Left ventricle myocardium inferior (tissue), 1 donor: ENCODE measurements at places on chromosomes 11 and 22. TPM values are rescaled to one million over a fixed set of nuclear protein-coding genes. Genes with fewer than 3 reads are reported as not detected.

The KRTAP5-6 gene
- total RNA-seq, result not detected

The SLC22A12 gene
- total RNA-seq, result not detected

The OR51B5 gene
- total RNA-seq, result not detected

The OR56B1 gene
- not detected for total RNA-seq

The NXPE4 gene
- total RNA-seq, result not detected

The VSIG2 gene
- total RNA-seq, result 1.2 TPM

The PTPRCAP gene
- total RNA-seq, result 0.60 TPM

The MMP11 gene
- total RNA-seq, result 16.9 TPM

The PRR33 gene
- 2.4 TPM for total RNA-seq

The IGLL1 gene
- total RNA-seq, result not detected

The GPHA2 gene
- not detected for total RNA-seq

The IGLL5 gene
- 0.47 TPM for total RNA-seq

The TMEM86A gene
- total RNA-seq, result 5.4 TPM

The RIMBP3C gene
- 0.08 TPM for total RNA-seq

The MMP12 gene
- total RNA-seq, result not detected

The SLC36A4 gene
- 7.1 TPM for total RNA-seq

The TSPAN18 gene
- total RNA-seq, result 129 TPM

The DCPS gene
- 12.1 TPM for total RNA-seq

The KRTAP5-7 gene
- not detected for total RNA-seq

The OLFML1 gene
- total RNA-seq, result 7.3 TPM

The OR52A1 gene
- not detected for total RNA-seq

The GPR137 gene
- 28.4 TPM for total RNA-seq

The OR5A1 gene
- not detected for total RNA-seq

The SEC14L6 gene
- not detected for total RNA-seq

The SCGB1C1 gene
- not detected for total RNA-seq

The SREBF2 gene
- total RNA-seq, result 74.5 TPM

The KDM4F gene
- not detected for total RNA-seq

The C11orf21 gene
- 36.0 TPM for total RNA-seq

The CREB3L1 gene
- 40.9 TPM for total RNA-seq

The FGF3 gene
- not detected for total RNA-seq

The CYP2D6 gene
- 0.16 TPM for total RNA-seq

The RFPL1 gene
- not detected for total RNA-seq
